Left lobe of liver (tissue), 2 donors: ENCODE measurements at places on chromosomes 3 and 15.

DNA sequence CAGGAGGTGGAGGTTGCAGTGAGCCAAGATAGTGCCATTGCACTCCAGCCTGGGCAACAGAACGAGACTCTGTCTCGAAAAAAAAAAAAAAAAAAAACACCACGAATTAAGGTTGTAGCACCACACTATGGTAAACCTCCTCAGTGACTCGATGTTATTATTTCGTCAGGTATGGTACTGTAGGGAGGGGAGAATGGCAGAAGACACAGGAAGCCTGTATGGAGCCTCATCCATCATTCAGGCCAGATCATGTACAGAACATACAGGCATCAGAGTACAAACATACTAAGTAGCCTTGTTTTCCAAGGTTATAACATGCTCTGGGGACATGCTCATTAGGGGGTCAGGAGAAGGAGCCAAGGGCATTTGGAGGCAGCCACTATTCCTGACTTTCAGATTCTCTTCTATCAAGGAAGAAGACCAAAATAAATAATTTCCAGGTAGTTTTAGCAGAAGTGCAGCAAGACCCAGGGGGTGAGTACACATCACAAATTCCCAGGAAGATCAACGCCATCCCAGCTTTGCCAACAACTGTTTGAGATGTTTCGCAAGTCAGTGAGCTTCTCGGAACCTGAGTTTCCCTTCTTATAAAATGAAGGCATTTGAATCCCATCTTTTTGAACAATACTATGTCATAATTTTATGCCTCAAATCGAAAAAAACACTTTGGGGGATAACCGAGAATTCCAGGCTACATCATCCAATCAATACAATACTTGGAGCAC lies 79.8 kb downstream of the FOXP1 start:
- no peak for DNase-seq

GRCh38 chr15:74038707-74039655 lies 43.4 kb downstream of the GOLGA6A start:
- DNase-seq, result no peak

DNA sequence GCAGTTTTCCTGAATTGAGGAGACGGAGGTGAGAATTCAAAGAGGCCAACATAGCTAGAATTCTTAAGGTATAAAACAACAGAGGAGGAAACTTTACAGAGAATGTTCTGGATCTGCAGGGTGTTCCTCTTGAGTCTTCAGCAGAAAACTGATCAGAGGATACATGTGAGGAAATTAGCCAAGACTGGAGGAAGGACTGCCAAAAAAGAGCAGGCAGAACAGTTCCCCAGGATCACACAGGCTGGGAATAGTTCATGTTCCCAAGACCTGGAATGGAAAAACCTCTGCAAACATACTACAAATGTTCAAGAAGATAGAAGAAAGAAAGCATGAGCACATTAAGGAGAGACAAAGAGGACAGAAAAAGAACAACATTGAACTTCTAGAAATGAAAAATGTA lies 7.5 kb downstream of the SLC49A4 start:
- no peak for DNase-seq

- DNase-seq, result no peak
These were observed 35.2 kb downstream of the SSR3 start for GRCh38 chr3:156519758-156520162.

- no peak for DNase-seq
These were observed 1.4 kb downstream of the DHFR2 start for GRCh38 chr3:94061297-94061696.

DNA sequence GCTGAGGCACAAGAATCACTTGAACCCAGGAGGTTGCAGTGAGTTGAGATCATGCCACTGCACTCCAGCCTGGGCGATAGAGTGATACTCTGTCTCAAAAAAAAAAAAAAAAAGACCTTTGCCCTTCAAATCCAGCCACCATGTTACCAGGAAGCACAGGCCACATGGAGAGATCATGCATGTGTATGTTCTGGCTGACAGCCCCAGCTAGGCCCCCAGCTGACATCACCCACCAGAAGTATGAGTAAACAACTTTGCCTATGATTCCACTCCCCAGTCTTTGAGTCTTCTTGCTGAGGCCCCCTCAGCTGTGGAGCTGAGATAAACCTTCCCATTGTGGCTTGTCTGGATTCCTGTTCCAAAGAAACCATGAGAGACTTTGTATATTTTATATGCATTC lies 3.3 kb upstream of the ARIH2 start:
- DNase-seq, result no peak

DNA sequence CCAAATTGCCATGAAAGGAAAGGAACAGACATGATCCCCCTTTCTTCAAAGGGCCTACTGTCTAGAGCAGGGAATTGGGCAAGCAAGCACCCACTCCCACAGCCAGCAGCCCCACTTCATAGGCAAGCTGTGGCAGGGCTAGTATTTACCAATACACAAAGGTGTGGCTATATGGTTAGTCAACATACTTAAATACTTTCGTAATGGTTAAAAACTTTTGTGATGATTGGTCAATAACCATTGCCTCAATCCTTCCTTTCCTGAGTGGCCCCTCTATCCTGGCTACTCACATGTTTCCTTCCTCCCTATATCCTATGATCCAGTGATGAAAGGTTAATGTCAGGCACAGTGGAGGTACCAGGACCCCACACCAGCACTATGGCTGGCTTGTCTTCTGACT lies 30.1 kb upstream of the ARL8B start:
- no peak for DNase-seq

- DNase-seq, result no peak
These were observed 991.6 kb downstream of the CADM2 start for GRCh38 chr3:85950435-85950834.

DNA sequence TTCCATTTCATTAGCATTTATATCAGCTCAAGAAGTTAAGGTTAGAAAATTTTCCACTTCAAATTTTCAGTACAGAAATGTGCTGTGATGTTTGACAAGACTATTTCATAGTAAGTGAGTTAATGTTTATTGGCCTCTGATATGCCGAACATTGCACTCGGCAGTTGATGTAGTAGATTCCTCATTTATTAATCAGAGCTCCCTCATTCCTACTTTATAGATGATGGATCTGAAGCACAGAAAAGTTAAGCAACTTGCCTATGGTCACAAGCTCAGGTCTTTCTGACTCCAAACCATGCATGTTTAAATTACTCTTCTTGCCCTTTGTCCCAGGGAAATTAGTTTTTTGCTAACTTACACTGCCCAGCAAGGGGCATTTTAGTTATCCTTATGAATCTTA lies 92.0 kb downstream of the ATG7 start:
- DNase-seq, result no peak

- DNase-seq, result no peak
These were observed 16.4 kb upstream of the HHATL start for GRCh38 chr3:42719002-42719401.

DNA sequence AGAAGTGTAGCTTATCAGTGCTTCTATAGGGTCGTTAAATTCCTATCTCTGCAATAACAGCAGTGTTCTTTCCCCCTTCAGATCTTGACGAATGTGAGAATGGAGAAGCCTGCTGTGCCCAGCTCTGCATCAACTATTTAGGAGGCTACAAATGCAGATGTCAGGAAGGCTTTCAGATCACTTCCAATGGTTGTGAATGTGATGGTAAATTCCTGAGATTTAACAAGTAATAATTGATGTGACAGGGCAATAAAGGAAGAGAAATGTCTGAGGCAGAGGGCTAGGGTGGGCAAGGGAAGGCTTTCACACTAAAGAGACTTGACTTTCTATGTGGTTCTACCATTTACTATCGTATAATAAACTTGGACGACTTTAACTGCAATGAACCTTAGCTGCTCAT lies 711.7 kb upstream of the GOLIM4 start:
- DNase-seq, result no peak

- DNase-seq, result no peak
These were observed 66.8 kb upstream of the KBTBD8 start for GRCh38 chr3:66931291-66931690.

- no peak for DNase-seq
These were observed 46.4 kb downstream of the LRIG1 start for GRCh38 chr3:66454464-66454859.

GRCh38 chr3:11080492-11080891 lies 73.8 kb upstream of the HRH1 start:
- no peak for DNase-seq
